ENCODE measurements at places on chromosomes 11 and 22.

- DNase-seq = no peak
Observed at GRCh38 chr22:30556388-30556787, 9.8 kb upstream of the SEC14L6 start.

- no peak for DNase-seq
Observed at GRCh38 chr11:44938066-44938691, 12.5 kb downstream of the TP53I11 start.

DNA sequence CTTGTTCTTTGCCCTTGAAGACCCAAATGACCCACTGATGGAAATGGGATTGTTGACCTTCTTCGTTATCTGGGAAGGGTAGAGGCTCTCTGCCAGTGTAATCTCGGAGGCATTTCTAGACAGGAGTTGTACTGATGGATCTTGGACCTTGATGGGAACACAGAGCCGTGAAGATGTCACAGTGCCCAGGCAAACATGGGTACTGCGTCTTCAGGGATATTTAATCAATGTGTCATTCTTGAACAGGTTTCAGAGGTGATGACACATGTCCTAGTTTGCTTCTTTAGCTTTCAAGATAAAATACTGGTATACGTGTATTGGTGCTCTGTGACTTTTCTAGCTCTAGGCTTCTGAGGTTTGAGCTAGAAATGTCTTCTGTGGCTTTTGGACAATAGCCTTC lies 6.2 kb downstream of the LDLRAD3 start:
- DNase-seq = no peak

DNA sequence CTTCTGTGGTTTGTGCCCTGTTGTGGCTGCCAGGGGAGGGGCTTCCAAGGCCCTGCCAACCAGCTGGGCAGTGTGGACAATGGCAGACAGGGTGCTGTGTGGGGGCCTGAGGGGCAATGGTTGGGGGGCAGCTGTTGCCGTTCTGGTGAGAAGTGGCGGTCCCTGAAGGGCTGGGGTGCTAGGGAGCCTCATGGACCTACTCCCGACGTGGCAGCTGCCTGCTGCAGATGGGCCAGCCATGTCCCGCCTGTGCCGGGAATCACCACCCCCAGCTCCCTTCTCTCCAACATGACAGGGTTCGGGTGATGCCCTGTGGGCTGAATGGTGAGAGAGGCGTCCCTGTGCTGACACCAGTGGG lies 74.2 kb downstream of the KCNQ1 start:
- DNase-seq = peak; percentile 13

GRCh38 chr22:39176143-39176713 lies 23.7 kb upstream of the CBX7 start:
- no peak for DNase-seq

DNA sequence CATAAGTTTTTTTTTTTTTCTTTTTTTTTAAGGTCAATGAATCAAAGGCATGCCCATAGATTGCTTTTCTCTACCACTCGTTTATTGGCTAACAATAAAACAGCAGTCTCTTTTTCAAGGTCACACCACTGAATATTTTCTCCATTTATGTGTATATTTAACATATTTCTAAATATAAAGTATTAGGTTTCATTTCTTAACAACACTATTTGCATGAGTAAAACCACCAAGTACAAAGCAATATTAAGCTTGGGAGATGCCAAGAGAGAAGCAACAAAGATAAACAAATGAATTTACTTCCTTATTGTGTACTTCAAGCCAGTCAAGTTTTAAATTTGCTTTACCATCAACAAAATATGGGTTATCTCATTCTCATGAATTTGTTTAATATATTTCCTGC lies 708.9 kb upstream of the CCDC179 start:
- DNase-seq = no peak

Data from activated CD8-positive, alpha-beta memory T cell treated with anti-CD3 and anti-CD28 coated beads, Interleukin-2, amount 50 U/mL, for 4 hours (primary cell).